ENCODE measurements at places on chromosomes 1 and 21. TPM values are rescaled to one million over a fixed set of nuclear protein-coding genes. Genes with fewer than 3 reads are reported as not detected.

DNA sequence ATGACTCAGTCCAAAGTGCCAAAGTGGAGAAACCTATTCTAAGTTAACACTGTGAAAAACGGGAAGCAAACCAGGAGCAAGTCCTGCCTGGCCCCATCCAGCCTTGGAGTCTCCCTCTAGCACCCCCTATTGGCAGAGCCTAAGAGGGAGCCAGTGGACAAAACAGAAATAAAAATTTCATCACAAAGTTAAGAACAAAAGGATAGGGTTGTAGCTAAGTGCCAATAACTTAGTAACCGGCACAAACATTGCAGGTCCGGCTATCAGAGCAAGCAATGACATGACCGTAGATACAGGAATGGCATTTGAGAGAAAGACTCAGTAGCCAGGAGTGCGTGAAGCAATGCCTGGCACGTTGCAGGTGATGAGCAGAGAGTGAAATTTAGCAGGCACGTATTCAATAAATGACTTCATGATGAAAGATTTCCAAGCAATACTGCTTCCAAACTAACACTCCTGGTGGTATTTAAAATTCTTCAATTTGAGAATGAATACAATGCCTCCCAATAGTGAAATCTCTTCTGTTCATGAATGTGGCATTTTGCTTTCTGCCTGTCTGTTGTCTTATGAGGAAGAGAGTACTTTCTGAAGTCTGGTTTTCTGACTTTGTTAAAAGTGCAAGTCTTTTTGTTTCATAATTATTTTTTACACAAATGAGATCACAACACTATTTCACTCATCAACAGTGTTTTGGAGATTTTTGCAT is 391.0 kb downstream of the OMA1 start:
- no peak for DNase-seq

GRCh38 chr1:203278082-203278884 is 27.0 kb upstream of the BTG2 start:
- DNase-seq: peak; percentile 83

ALPL gene
- 148 TPM for total RNA-seq

- no peak for DNase-seq
These were observed 123.4 kb downstream of the ATP6V1G3 start for GRCh38 chr1:198417039-198417438.

GRCh38 chr1:46300673-46301405 is 2.6 kb downstream of the LRRC41 start:
- DNase-seq: no peak

- no peak for DNase-seq
These were observed 15.3 kb downstream of the LURAP1 start for GRCh38 chr1:46218443-46218842.

Data from left lung (tissue), 14 donors.